ENCODE measurements at places on chromosomes 13 and 19.

- DNase-seq, result peak; percentile 86
Observed at GRCh38 chr19:29672933-29673336, 7.7 kb downstream of the PLEKHF1 start.

- no peak for DNase-seq
Observed at GRCh38 chr13:61824168-61824567, 408.5 kb upstream of the PCDH20 start.

GRCh38 chr19:6744381-6745301, 5.2 kb downstream of the TRIP10 start:
- DNase-seq, result no peak

- no peak for DNase-seq
Observed at GRCh38 chr19:48926909-48927308, 6.6 kb upstream of the DHDH start.

- DNase-seq, result no peak
Observed at GRCh38 chr13:109694972-109695371, 91.4 kb downstream of the IRS2 start.

GRCh38 chr13:91154558-91155353, 192.7 kb upstream of the MIR17HG start:
- no peak for DNase-seq

- no peak for DNase-seq
Observed at GRCh38 chr19:10144361-10144760, 24.7 kb upstream of the EIF3G start.

DNA sequence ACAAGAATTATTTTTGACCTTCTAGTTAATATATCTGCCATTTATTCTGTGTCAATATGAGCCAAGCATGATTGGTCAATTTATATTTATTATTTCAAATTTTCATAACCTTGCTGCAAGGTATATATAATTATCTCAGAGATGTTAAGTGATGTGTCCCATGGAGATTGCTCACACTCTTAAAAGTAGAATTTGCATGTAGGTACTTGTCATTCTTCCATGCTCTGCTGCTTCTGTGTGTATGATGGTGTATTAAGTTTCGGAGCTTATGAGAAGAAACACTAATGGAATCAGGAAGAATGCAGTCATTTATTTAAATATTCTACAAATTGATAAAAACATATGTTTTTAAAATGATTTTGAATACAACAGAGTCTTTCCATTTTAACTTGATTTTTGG, 586.8 kb upstream of the MIR17HG start:
- DNase-seq, result no peak

- DNase-seq, result no peak
Observed at GRCh38 chr19:43691755-43692154, 21.8 kb upstream of the PLAUR start.

DNA sequence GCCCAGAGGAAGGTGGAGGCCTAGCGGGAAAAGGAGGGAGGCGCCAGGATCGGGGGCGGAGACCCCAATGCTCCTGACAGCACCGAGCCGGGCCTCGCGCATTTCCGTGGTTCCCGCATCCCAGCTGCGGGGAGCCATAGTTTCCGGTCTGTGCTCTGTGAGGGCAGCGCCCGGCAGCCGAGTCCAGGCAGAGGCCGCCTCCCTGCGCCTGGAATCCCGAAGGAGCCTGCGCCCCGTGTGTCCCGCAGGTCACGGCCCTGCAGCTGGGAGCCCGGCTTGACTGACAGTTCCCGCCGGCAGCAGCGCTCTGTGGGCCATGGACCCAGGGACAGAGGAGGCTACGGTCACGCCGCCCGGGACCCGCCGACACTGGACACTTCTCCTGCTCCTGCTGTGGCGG, 74.6 kb upstream of the C13orf46 start:
- DNase-seq, result no peak

- DNase-seq, result no peak
Observed at GRCh38 chr13:32176696-32177095, 138.5 kb downstream of the ZAR1L start.

DNA sequence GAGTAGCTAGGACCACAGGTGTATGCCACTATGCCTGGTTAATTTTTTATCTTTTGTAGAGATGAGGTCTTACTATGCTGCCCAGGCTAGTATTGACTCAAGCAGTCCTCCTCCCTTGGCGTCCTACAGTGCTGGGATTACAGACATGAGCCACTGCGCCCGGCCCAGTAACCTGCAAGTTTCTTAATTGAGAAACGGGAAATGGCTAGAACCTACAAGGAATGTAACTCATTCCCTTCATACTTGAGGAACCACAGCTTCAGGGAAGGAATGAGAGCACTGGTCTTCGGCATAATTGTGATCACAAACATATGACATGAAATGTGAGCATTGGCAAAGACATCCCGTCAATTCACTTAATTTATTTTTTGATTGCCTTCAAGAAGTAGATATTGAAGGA, 157.0 kb downstream of the KLF5 start:
- no peak for DNase-seq

GRCh38 chr19:29662604-29663404, 2.5 kb upstream of the PLEKHF1 start:
- DNase-seq, result no peak

GRCh38 chr13:105474983-105475610, 1060.4 kb downstream of the EFNB2 start:
- no peak for DNase-seq

GRCh38 chr19:8849232-8849631, 17.1 kb downstream of the MBD3L1 start:
- DNase-seq, result no peak

DNA sequence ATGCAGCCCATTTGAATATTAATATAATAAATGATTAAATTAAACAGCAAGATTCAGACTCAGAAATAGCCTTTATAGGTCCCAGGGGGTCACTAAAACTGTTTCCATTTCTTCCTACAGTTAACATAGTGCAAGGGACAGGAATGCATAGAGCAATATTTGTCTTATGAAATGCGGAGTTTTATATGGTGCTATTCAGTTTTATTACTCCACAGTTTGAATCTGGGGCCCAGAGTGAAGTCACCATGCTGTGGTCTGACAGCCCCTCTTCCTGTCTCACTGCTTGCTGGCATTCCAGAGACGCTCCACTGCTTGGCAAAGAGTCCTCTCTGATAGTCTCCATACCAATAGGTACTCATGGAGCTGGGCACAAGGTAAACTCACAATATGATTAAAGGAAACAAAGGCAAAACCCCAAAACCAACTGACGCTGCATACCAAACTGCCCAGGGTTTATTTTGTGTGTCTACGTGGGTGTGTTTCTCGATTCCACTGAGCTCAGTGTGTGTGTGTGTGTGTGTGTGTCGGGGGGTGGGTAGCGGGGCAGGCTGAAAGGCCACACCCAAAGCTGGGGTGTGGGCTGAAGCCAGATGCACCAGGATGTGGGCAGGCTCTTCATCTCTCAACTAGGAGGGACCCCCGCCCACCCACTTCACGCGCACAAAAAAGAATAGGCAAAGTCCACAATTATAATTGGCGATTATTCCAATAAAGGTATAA, 277.9 kb downstream of the TSHZ3 start:
- DNase-seq, result no peak

DNA sequence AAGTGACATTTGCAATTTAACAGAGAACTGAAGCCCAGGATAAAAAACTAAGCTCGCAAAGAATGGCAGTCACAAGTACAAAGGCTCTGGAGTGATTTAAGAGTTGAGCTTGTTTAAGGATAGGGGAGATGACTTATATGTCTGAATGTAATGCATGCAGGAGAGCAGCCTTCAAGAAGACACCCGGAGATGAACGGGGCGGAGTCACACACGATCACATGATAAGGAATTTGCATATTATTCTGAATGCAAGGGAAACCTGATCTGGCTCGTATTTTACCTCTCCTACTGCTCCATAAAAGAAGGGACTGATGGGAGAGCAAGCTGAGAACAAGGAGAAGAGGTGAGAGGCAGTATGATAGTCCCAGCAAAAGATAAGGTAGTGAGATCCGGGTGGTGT, 12.9 kb downstream of the TBC1D4 start:
- DNase-seq, result no peak

DNA sequence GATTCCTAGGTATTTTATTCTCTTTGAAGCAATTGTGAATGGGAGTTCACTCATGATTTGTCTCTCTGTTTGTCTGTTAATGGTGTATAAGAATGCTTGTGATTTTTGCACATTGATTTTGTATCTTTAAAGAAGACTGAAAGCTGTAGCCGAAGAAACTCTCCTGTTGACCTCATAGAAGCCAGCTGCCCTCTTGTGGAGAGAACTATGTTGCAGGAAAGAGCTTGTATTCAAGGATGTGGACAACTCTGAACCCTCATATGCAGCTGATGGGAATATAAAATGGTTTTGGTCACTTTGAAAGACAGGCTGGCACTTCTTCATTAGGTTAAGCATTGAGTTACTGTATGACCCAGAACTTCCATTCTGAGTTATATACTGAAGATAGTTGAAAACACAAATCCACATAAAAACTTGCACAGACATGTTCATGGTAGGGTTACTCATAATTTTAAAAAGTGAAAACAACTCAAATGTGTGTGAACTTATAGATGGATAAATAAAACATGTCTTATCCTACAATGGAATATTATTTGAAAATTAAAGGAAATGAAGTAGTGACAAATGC, 65.8 kb upstream of the SLITRK6 start:
- DNase-seq, result peak; percentile 2

DNA sequence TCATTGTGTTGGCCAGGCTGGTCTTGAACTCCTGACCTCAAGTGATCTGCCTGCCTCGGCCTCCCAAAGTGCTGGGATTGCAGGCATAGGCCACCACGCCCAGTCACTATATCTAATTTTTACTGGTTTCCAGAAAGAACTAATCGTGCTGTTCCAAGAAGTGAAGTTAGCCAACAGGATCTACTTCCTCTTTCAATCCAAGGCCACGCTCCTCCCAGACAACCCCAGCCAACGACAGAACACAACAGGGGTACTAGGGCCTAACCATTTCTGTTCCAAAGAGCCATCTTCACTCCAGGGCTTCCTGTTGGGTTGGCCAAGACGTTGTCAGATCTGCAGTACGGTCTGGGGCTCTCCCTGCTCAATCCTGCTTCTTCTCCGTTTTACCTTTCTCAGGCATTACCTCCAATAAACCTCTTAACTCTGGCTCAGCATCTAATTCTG, 7.0 kb upstream of the LSM14A start:
- DNase-seq, result no peak

DNA sequence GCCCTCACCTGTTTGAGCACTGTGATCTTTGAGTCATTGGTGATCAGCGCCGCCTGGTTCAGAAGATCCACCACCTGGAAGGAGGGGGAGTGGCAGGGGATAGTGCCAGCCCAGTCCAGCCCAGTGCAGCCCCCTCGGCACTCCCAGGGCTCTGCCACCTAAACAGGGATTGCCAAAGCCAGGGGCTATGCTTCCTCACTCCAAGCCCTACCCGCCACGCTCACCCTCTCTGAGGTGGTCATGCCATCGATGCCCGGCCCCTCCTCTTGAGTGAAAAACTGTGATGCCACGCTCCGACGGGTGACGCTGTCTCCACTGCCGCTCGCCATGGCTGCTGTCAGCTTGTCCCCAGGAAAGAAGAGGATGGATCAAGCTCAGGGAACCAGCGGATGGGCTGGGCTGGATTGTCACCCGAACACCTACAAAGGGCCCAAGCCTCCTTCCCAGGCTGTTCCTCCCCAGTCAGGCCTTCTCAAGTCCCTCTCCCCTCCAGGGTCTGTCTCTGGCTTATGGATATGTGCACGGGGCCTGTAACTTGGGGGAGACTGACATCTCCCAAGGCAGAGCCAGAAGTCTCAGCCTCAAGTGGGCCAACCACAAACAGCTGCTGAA, 8.7 kb downstream of the SYMPK start:
- DNase-seq, result no peak

DNA sequence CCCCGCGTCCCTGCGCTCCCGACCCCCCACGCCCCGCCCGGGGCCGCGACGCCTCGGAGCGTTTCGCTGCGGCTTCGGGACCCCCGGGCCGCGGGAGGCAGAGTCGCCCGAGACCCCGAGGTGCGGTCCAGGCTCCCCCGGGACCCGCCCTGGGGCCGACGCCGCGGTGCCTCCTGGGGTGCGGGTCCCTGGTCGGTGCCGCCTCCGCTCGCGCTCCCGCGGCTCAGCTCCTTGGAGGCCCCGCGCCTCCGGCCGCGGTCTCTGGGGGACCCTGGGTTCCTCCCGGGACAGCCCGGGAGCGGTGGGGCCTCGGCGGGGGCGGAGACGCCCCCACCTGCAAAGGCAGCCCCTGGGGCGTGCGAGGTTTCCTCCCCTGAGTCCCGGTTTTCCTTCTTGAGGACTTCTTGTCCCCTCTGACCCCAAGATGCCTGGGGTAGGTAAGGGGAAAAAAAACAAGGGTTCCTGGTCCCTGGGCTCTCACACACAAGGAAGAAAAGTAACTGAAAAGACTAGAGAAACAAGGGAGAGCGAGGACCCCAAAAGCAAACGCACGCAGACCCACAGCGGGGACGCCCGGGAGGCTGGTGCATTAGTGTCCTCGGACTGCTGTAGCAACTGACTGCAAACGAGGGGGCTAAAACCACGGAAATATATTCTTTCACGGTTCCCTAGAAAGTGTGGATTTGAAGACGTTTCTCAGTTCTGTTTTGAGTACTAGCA, 740 bp downstream of the ZNF555 start:
- no peak for DNase-seq

DNA sequence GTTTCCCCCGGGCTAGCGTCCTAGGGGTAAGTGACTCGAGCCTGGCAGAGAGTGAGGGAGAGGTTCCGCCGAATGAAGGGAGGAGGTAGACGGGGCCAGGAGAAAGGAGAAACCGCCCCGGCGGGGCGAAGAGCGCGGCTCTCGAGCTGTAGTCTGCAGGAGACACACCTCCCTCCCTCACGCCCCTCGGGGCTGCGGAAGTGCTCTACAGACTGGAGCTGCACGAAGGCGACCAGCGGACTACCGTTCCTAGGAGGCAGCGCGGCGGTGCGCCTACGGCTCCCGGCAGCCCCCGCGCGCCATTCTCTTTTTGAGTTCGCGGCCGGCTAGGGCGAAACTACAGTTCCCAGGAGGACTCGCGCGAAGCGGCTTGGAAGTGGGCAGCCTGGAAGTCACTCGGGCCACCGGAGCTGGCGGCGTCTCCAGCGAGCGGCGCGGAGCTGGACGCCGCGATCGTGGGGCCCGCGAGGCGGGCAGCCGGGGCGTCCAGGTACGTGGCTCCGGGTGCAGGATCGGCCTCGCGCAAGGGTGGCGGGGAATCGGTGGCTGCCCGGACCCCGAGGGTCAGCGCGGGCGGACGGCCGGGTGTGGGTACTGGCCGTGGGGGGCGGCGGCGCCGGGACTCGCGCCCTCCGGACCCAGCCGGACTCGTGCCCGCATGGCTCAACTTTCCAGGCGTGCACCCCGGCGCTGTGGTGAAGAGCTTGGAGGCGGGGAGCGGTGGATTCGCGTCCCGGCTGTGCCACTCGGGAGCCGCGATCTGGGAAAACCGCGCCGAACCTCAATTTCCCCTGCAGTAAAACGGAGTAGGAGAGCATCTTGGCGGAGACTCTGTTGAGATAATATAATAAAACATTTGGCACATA, at the start of gene SIPA1L3:
Gene SIPA1L3 (plus strand): TSS at position 340 of the 866 bp plus-strand sequence. CDS start 174,358 bp downstream, outside the sequence.
- DNase-seq, result peak; percentile 98

GRCh38 chr13:31717583-31717982, 21.7 kb upstream of the RXFP2 start:
- DNase-seq, result no peak

All from GM12865 (cell line).